ENCODE measurements at places on chromosomes 7 and 10.

DNA sequence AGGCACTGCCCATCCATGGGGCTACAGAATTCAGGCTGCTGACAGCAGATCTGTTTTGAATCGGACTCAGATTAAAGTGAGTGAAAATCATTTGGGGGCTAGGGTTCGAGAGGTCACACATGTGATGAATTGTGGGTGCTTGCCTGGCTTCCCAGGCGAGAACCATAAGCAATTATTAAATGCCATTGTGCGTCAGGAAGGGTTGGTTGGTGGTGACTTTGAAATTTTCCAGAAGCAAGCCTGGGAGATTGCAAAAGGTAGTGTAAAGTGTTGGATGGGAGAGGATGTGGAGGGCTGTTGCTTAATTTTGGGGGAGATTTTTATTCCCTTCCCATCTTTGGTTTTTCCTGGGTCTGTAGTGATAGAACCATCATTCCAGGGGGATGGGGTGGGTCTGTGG is 34.6 kb downstream of the LRMDA start:
- DNase-seq = no peak

GRCh38 chr10:122149561-122150505 is 121.3 kb upstream of the BTBD16 start:
- no peak for DNase-seq

GRCh38 chr10:44589944-44590449 is 205.1 kb upstream of the CXCL12 start:
- no peak for DNase-seq

GRCh38 chr7:95092324-95092723 is 184.9 kb downstream of the PPP1R9A start:
- DNase-seq = no peak

- no peak for DNase-seq
Measured at GRCh38 chr7:117673839-117674238, 194.0 kb downstream of the CFTR start.

DNA sequence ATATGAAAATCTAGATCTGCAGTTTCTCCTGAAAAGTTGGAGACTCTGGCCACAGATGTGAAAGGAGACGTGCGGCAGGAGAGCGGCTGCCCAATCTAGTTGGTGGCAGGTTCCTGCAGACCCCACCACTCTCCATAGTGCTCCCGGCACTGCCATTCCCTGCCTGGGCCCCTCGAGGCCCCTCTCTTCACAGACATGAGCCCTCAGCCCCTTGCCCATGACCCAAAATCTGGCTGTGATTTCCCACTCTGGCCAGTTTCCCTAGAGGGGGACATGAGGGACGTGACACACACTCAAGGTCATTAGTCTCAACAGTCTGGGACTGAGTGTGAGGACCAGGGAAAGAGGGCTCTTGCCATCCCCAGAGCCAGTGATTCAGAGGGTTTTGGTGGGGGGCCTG is 138.7 kb downstream of the PTPN20 start:
- DNase-seq = no peak

DNA sequence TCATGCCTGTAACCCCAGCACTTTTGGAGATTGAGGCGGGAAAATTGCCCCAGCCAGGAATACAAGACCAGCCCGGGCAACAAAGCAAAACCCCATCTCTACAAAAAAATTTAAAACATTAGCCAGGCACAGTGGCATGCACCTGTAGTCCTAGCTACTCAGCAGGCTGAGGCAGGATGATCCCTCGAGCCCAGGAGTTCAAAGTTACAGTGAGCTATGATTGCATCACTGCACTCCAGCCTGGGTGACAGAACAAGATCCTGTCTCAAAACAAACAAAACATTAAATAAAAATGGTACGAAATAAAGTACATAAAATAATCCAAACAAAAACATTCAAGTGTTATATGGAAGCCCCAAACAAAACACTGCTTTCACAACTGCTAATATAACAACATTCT is 125.0 kb downstream of the SNX13 start:
- DNase-seq = no peak

DNA sequence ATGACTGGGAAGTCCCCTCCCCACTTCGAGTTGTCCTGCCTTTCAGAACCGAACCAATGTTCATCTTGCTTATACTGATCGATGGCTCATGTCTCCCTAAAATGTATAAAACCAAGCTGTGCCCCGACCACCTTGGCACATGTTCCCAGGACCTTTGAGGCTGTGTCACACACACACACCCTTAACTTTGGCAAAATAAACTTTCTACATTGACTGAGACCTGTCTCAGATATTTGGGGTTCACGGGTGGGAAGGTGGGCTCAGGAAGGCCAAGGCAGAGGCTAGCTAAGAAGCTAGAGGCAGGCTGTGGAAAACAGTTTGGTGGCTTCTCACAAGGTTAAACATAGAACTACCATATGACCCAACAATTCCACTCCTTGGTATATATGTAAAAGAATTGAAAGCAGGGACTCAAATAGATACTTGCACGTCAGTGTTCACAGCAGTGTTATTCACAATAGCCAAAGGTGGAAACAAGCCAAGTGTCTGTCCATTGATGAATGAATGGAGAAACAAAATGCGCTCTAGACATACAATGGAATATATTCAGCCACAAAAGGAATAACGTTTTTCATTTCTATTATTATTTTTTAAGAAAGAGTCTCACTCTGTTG is 15.4 kb downstream of the PRF1 start:
- DNase-seq = no peak

DNA sequence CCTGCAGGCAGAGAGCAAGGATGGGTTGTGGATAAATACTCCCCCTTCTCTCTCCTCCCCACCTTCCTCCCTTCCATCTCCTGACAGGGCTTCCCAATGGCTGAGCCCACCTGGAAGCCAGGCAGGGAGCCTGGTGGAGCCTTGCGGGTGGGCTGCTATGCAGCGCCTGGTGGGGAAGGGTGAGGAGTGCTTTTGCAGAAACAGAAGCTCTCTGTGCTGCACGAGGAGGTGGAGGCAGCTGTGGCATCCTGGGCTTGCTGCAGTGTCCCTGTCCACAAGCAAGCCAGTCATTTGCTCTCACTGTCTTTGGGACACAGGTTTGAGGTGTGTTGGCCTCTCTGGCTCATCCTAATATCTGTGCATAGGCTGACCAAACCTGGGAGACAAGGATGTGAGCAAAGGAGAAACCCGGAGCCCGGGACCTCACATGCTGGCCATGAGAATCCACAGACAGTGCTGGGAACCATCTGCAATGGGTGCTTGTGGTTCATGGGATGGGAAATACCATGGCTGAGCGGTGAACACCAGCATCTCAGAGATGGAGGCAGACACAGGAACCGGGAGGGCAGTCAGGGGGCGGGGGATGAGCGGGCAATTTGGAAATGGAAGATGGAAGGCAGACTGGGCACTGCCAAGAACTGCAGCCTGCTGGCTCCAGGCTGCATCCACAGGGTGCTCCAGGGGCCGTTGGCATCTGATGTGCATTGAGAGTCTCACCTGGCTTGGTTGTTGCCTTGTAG is 364.2 kb downstream of the GLRX3 start:
- no peak for DNase-seq

GRCh38 chr10:52213321-52213752 is 100.7 kb upstream of the DKK1 start:
- no peak for DNase-seq

- DNase-seq = no peak
Measured at GRCh38 chr10:80108576-80109239, 23.8 kb upstream of the PLAC9 start.

DNA sequence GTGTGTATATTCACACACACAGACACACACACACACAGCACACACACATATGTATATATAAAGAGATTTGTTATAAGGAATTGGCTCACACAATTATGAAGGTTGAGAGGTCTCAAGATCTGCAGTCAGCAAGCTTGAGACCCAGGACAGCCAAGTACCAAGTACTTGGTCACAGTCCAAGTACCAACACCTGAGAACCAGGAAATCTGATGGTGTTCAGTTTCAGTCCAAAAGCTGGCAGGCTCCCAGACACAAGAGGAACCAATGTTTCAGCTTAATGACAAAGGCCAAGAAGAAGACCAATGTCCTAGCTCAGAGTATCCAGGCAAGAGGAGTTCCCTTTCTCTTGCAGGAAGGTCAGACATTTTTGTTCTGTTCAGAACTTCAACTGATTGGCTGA is 780.2 kb downstream of the MAGI2 start:
- no peak for DNase-seq

- DNase-seq = peak; percentile 1
Measured at GRCh38 chr10:109773288-109774120, 149.8 kb downstream of the XPNPEP1 start.

DNA sequence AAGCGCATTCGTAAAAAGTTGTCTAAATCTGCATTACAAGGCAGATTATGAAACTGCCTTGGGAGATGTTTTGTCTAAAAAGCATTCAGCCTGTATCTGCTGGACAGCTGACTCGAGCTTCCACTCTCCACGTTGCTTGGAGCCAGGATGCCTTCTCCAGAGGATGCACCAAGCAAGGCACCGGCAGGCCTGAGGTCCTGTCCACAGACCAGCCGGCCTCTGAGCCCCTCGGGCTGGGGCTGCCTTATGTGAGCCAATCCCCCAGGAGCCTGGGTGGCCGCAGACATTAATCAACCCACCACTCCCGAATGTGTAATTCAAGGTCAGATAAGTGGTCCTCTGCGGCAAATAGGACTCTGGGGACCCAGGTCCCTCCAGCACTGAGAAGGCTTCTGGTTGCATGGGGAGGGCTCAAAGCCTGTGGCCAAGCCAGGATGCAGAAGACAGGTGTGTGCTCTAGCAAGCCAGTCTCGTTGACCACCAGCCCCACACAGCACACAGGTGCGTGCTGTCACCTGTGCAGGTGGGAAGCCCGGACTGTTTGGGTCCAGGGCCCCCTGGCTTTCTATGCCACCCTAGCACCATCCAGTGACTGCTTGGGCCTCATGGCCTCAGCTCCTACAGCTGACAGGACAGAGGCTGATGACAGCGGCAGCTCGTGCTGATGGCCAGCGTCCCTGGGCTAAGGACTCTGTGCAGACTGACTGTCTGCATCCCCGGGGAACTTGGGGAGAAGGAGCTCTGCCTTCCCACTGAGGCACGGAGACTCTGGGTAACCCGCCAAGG is 4.8 kb upstream of the RET start:
- no peak for DNase-seq

GRCh38 chr10:96591946-96592345 is 5.1 kb upstream of the TM9SF3 start:
- DNase-seq = no peak

DNA sequence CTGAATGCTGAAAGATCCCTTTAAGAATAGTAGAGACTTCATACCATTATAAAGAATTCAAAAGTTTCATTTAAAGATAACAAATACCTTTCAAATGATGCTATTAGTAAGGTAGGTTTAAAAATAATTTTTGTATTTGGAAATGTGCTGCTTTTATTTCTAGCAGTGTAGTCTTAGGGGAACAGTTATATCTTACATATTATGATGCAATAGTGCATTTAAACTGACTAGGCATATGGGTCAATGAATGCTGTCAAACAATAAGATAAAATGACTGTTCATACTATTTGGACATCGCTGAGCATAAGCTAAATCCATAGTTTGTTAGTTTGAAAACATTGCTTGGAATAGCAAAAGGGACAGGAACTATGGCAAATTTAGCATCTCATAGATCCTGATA is 354.8 kb upstream of the SEMA3A start:
- no peak for DNase-seq

DNA sequence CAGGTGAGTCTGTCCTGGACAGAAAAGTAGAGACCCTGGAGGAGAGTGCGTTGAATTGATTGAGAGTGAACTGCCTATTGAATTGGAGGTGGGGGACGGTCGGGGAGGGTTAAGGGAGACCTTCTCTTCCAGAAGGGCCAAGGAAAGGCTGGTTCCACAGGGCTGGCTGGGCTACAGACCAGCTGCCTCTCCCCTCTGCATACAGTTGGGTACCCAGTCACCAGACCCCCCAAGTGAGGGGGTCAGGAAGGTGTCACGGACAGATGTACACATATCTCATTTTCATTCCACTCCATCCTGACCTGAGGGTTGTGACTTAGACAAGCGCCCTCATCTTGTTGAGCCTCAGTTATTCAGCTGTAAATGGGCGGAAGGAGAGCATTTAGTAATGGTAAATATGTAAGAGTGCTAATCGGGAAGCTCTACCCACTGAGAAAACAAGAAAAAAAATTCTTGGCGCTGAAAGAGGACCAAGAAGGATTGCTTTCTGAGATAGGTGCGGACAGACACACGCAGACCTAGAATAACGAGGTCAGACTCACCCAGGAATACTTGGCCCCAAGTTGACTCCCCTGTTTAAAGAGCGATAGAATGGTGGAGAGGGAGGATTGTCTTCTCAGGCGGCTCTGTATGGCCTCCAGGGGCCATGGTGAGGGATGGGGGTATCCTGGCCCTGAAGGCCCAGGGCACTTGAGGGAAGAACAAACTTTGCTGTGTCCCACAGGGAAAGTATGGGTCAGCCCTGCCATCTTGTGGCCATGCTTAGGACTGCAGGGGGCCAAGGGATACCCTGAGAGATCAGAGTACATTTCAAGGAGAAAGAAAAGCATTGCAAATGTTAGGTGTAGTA is 7.2 kb upstream of the MBL2 start:
- DNase-seq = no peak

DNA sequence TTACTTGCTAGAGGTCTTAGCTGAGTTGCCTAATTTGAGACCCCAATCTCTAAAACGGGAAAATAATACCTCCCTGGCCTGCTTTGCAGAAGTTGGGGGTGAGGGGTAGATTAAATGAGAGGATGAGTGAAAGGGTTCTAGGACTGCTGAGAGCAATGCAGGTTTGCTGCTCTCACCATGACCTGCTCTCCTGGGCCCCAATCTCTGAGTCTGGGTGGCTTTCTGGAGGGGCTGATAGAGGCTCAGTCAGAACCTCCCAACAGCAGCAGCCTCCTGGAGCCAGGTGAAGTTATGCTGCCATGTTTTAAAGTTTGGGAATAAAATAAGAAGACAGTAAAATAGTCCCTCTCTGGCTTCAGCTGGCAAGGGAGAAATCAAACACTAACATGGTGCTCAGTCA is 7.3 kb downstream of the UROS start:
- DNase-seq = no peak

- no peak for DNase-seq
Measured at GRCh38 chr7:12228024-12228423, 16.9 kb downstream of the TMEM106B start.

GRCh38 chr10:105243381-105243780 is 602.3 kb downstream of the SORCS3 start:
- DNase-seq = no peak

DNA sequence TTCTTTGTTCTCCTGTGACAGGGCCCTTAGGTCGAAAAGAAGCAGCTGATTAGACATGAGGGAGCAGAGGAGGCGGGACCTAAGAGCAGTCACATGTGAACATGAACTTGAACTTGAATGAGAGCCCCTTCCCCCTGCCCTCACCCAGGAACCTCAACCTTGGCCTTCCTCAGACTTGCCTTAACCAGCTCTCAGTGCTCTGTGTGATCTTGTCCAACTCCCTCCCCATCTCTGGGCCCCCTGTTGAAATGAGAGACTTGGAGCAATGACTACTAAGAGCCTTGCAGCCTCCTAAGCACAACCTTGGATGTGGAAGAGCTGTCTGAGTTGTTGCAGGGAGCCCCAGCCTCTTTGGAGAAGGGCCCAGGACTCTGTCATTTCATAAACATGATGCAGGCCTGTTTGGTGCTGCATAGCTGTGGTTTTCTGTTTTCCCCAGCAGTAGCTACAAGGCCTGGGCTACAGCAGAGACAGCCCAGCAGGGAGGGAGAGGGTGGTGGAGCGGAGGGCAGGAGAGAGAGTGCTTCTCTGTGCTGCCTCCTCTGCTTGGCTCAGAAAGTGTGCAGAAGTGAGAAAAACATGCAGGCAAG is 123.9 kb upstream of the ZMIZ1 start:
- DNase-seq = no peak

- DNase-seq = no peak
Measured at GRCh38 chr7:88806280-88807037, 10.9 kb upstream of the TEX47 start.

Data from NCI-H1930 (cell line).